ENCODE measurements at places on chromosomes 13 and 19. TPM values are rescaled to one million over a fixed set of nuclear protein-coding genes. Genes with fewer than 3 reads are reported as not detected.
A peak's percentile ranks its signal among the peaks of the same experiment; 100 is the strongest.

CBLC gene
- total RNA-seq: not detected

NEK5 gene
- total RNA-seq: not detected

PDX1 gene
- not detected for total RNA-seq

THSD1 gene
- 0.20 TPM for total RNA-seq

CGB8 gene
- not detected for total RNA-seq

ZNF439 gene
- total RNA-seq: 6.2 TPM

ZNF575 gene
- 2.3 TPM for total RNA-seq

FBXO17 gene
- not detected for total RNA-seq

- peaks cover 8% of the 10 kb centered on the region for H3K4me1 ChIP-seq
- peak within 1 kb of the TSS; percentile 21 for H3K4me3 ChIP-seq
- DNase-seq: peak; percentile 14
Measured at GRCh38 chr19:48746738-48747575, at the start of gene IZUMO1. IZUMO1 (minus strand) TSS chr19:48746909; CDS start chr19:48745859, 1,050 bp downstream.

GRCh38 chr19:45121827-45122345, 28.9 kb downstream of the PPP1R37 start:
- no peak for DNase-seq
- no peaks in the 10 kb centered on the region for H3K27me3 ChIP-seq
- H3K4me1 ChIP-seq: peaks cover 24% of the 10 kb centered on the region
- no peak overlapping the region for H3K27ac ChIP-seq

GRCh38 chr19:42140125-42140754, 8.0 kb upstream of the POU2F2 start:
- H3K36me3 ChIP-seq: no peaks in the 10 kb centered on the region
- no peaks in the 10 kb centered on the region for H3K27me3 ChIP-seq
- H3K4me3 ChIP-seq: no peak overlapping the region
- peaks cover under 1% of the 10 kb centered on the region for H3K4me1 ChIP-seq
- no peak overlapping the region for H3K27ac ChIP-seq

DNA sequence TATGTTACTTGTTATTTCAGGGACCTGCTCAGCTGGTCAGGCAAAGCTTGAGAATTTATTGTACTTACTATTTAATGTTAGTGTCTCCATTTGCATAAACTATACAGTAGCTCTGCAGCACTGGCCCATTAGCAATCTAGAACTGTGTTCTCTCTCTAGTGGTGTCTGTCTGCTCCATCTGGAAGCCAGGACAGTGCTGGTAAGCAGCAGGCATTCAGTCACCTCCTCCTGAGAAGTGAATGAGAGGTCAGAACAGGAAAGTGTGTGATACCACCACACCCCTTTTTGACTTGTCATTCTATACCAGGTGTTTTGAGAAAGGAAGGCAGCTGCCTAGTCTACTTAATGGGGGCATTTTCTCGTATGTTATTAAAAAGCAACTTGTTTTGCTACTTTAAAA, 3.9 kb downstream of the COG3 start:
- no peak overlapping the region for H3K4me3 ChIP-seq
- no peak overlapping the region for H3K27ac ChIP-seq
- no peak for DNase-seq
- H3K4me1 ChIP-seq: peaks cover 44% of the 10 kb centered on the region
- no peaks in the 10 kb centered on the region for H3K36me3 ChIP-seq
- H3K27me3 ChIP-seq: no peaks in the 10 kb centered on the region

DNA sequence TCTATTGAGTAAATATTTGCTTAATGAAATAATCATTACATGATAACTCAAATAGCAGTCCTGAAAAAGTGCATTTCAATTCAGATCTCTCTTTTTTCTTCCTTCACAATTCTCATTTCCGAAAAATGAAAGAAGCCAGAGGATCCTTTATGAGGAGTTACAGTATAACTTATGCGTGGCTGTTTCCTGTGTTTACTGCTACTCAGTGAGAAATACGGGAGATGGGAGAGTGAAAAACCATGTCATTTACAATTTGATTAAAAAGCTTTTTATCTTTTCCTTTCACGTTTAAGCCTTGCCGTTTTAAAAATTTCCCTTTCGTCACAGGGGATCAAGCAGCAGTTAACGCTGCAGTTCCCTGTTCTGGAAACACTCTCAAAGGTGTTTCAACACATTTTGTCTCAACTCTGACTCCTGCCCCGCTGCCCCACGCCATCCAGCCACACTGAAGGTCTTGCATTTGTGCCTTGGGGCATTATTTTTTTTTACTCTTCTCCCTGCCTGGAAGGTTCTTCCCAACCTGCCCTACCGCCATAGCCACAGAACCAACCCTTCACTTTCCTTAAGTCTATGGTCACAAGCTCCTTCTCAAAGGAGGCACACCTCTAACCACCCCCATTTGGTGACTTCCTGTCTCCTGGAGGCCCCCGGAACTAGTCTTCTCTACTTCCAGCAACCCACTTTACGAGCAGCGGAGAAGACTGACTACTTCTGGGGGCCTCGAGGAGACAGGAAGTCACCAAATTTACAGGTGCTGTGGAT, 17.0 kb downstream of the KL start:
- H3K27me3 ChIP-seq: no peaks in the 10 kb centered on the region
- no peaks in the 10 kb centered on the region for H3K4me1 ChIP-seq
- peak overlapping the region; percentile 37 for H3K4me3 ChIP-seq
- H3K36me3 ChIP-seq: no peaks in the 10 kb centered on the region
- no peak overlapping the region for H3K27ac ChIP-seq

DNA sequence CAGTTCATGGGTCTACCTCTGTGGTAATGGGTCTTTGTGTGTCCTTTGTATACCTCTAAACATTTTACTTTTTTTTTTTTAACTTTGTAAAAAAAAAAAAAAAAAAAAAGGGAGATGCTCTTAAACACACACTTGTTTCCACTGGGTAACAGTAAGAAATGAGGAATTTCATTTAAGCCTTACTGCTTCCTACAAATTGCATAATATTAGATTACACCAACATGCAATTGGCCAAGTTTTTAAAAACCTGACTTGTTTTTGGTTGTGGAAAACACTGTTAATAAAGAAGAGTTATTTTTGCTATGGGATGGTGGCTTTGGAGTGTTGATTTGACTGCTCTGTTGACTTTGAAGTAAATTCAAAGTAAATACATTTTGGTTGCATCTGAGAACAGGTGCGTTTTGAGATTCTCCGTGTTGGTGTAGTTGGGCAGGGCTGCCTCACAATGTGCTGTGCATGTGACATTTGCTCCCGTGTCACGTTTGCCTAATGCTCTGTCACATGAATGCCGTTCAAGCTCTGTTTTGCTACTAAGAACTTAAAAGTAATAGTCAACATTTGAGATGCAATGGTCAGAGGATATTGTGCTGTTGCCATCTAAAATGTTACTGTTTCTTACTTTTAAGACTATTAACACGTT, 202.4 kb downstream of the LMO7 start:
- no peaks in the 10 kb centered on the region for H3K36me3 ChIP-seq
- no peak for DNase-seq
- H3K27me3 ChIP-seq: no peaks in the 10 kb centered on the region
- H3K4me3 ChIP-seq: no peak overlapping the region

DNA sequence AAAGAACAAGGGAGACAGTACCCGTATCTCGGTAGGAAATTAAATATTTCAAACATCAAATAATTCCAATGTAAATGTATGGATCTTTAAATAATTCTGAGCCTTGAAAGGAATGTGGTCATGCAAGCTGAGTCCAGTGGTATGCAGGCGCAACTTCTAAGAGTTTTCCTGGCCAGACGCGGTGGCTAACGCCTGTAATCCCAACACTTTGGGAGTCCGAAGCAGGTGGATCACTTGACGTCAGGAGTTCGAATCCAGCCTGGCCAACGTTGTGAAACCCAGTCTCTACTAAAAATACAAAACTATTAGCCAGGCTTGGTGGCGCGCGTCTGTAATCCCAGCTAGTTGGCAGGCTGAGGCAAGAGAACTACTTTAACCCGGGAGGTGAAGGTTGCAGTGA, 1.1 kb upstream of the ZNF845 start:
- no peak overlapping the region for H3K27ac ChIP-seq
- DNase-seq: no peak
- no peak overlapping the region for H3K4me3 ChIP-seq
- no peaks in the 10 kb centered on the region for H3K4me1 ChIP-seq
- no peaks in the 10 kb centered on the region for H3K36me3 ChIP-seq

DNA sequence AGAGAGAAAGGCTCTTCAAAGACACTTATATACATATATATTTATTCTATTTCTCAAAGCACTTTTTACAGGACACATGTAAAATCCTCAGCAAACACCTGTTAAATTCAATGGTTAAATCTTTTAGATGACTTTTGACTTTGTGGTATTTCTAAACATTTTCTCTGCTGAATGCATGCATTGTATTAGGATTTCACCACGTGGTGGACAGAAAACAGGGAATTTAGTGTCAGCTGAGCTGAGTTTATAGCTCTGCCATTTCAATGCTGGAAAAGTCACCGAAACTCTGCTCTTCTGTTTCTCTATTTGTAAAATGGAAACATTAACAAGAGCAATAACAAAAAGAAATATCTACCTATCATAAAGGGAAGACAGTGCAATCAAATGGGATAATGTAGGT, 375.6 kb downstream of the ENOX1 start:
- no peaks in the 10 kb centered on the region for H3K27me3 ChIP-seq
- no peak overlapping the region for H3K27ac ChIP-seq
- H3K4me1 ChIP-seq: no peaks in the 10 kb centered on the region
- no peak overlapping the region for H3K4me3 ChIP-seq

GRCh38 chr19:1383017-1383311, 743 bp upstream of the NDUFS7 start:
- H3K27me3 ChIP-seq: no peaks in the 10 kb centered on the region
- H3K4me1 ChIP-seq: peaks cover 7% of the 10 kb centered on the region
- H3K36me3 ChIP-seq: no peaks in the 10 kb centered on the region
- H3K4me3 ChIP-seq: peak overlapping the region; percentile 79
- H3K27ac ChIP-seq: no peak overlapping the region

DNA sequence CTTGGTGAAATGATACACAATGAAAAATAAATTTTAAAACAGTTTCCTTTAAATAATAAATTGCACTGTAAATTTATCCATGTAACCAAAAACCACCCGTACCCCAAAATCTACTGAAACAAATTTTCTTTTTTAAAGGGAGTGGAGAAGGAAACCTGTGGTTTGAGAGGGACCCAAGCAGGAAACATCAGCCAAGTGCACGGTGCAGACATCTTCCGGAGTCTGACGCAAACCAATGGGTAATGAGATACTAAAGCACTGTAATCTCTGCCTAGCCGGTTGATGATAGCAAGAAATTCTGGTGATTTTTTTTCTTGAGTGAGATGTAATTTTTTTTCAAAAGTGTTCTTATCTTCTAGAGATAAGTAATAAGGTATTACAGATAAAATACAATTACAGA, 115.4 kb downstream of the ABCC4 start:
- H3K27ac ChIP-seq: peak overlapping the region; percentile 27
- H3K27me3 ChIP-seq: no peaks in the 10 kb centered on the region
- peak; percentile 66 for DNase-seq
- peak overlapping the region; percentile 43 for H3K4me3 ChIP-seq
- H3K36me3 ChIP-seq: no peaks in the 10 kb centered on the region
- peaks cover 46% of the 10 kb centered on the region for H3K4me1 ChIP-seq

DNA sequence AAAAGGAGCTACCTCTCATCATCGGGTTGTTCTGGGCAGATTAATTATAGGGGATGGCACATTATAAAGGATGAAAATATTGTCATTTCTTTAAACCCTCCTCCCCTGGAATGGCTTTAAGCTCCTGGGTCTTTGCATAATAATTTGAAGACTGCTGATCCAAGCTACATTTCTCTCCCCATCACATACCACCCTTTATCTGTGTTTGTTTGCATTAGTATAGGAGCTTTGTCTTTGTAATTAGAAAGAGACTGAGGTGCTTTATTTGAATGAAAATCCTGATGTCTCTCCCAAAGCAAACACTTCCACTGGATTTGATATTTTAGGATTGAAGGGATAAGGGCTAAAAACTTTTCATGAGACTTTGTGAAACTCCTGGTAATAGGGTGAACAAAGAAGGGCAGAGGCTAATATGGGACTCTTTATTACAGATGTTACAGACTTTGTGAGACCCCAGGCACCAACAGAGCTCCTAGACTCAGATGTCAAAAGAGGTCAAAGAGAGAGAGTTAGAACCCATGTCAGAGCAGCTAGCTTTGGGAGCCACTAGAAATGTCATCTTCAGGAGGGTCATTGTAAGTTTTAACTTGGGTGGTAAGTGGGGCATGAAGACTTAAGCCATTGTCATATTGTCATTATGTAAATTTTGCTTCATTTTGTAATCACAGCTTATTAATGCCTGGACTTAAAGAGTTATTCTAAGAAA, 75.3 kb upstream of the RXFP2 start:
- H3K27ac ChIP-seq: no peak overlapping the region
- H3K27me3 ChIP-seq: no peaks in the 10 kb centered on the region
- DNase-seq: no peak
- H3K4me3 ChIP-seq: no peak overlapping the region
- H3K4me1 ChIP-seq: no peaks in the 10 kb centered on the region

DNA sequence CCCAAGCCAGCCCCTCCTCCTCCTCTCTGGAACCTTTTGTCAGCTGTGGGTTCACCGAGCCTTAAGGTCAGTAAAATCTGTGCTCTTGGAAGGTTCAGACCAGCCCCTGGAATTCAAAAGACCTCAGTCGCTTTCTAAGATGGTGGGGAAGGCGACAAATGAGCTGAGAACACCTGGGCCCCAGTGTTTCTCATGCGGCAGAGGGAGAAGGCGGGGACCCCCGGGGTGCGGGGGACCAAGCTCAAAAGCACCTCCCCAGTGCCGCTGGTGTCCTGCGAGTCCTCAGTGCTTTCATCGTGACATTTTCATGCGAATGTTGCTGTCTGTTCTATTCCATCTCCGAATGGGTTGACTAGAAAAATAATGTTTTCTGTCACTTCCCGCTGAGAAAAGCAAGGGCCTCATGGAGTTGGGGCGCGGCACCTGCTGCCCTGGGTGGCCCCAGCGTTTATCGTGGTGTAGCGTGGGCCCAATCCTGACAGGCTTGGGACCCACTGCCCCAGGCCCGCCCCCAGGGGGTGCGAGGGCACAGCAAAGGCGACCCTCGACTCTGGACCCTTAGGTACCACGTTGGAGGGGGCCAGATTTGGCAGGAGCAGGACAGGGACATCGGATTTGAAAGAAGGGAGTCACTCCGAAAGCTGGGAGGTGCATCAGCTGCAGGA, 751 bp upstream of the NTN5 start:
- H3K36me3 ChIP-seq: no peaks in the 10 kb centered on the region

GRCh38 chr19:6334490-6335285, 1.3 kb upstream of the ACER1 start:
- H3K36me3 ChIP-seq: no peaks in the 10 kb centered on the region
- no peak for DNase-seq
- no peaks in the 10 kb centered on the region for H3K4me1 ChIP-seq
- H3K27ac ChIP-seq: no peak overlapping the region
- no peak overlapping the region for H3K4me3 ChIP-seq

GRCh38 chr19:55877211-55877610, 40.9 kb downstream of the NLRP4 start:
- no peak overlapping the region for H3K4me3 ChIP-seq
- no peaks in the 10 kb centered on the region for H3K36me3 ChIP-seq
- H3K27me3 ChIP-seq: no peaks in the 10 kb centered on the region
- DNase-seq: no peak
